ENCODE measurements at places on chromosomes 4 and X.

DNA sequence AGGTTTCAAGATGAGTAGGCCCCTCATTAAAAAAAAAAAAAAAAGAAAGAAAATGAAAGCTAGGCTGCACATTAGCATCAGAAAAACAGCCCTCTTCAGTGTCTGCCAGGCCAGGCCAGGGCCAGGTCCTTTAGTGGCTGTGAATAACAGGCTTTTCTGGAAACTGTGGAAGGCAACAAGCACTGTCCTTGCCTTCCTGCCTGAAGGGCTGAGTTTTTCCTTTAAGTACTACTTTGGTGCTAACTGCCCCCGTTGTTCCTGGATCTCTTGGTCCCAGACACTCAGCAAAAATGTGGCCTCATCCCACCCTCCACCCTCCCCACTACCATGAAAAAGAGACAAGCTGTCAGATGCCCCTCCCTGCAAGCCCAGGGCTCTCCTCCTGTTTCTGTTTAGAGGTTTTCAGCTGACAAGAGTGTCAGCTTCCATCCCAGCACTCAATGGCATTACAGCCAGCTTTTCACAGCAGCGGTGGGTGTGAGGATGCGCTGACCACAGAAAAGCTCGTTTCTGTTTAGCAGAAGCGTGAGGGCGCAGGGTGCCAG lies 174.2 kb downstream of the NHS start:
- peak; percentile 10 for DNase-seq

DNA sequence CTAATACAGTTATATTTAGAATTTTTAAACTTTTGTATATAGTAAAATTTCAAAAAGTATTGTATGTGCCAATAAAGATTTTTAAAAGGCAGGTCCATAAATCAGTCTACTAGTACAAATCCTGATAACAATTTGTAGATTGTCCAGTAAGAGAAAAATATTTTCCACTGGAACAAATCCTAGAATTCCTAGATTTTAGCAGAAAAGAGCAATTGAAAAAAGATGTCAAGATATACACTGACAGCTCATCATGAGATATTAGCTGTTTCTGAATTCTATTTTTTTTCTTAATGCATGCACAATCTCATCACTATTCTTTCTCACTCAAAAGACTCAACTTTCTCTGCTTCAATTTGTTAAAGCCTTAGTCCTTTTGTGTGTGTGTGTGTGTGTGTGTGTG lies 289.2 kb upstream of the MAD2L1 start:
- no peak for DNase-seq

GRCh38 chr4:140236654-140237169 lies 82.7 kb upstream of the MAML3 start:
- no peak for DNase-seq

DNA sequence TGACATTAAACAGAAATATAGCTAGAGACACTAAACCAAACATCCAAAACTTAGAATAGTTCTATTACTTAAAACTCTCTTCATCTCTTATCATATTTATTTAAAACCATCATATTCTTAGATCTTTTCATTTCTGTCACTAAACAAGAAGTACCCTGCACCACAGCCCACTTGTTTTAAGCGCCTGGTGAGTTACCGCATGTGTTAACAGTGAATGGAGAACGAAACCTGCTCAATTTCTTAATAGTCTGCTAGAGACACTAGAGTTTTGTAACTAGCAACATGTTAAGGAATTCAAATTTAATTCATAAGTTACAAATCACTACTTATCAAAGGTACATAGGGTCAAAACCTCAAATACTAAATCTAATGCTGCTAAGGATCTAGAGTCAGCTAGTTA lies 111.5 kb downstream of the FBXW7 start:
- no peak for DNase-seq

- DNase-seq: no peak
These were observed 8.8 kb downstream of the FAM53A start for GRCh38 chr4:1675136-1675801.

GRCh38 chrX:45766981-45767501 lies 566.4 kb upstream of the DIPK2B start:
- no peak for DNase-seq

- DNase-seq: no peak
These were observed 56.6 kb upstream of the LHFPL1 start for GRCh38 chrX:112736310-112736709.

GRCh38 chr4:56879996-56880395 lies 27.7 kb upstream of the REST start:
- DNase-seq: no peak

GRCh38 chrX:134541906-134542305 lies 81.9 kb downstream of the HPRT1 start:
- no peak for DNase-seq

DNA sequence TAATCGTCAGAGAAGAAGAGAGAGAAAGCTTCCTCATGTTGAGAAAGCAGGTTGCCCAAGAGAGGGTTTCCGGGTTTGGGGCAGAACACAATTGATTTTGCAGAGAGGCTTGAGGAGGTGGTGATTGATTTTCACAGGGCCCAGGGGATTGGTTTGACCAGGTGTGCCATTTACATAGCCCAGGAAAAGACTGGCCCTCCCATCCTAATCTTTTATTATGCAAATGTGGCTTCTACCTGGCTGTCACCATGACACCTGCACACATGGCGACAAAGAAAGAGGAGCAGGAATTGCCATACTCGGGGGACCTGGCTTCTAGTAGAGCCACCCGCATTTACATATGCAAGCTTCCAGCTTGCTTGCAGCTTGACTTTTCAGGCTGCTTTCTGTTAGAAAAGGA lies 405.3 kb downstream of the PPP4R3C start:
- no peak for DNase-seq

GRCh38 chr4:137961051-137961438 lies 281.1 kb downstream of the SLC7A11 start:
- DNase-seq: peak; percentile 16

DNA sequence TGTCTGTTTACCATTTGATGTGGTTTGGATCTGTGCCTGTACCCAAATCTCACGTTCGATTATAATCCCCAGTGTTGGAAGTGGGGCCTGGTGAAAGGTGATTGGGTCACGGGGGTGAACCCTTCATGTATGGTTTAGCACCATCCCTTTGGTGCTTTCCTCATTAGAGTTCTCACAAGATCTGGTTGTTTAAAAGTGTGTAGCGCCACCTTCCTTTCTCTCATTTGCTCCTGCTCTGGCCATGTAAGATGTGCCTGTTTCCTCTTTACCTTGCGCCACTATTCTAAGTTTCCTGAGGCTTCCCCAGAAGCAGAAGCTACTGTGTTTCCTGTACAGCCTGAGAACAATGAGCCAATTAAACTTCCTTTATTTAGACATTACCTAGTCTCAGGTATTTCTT lies 610.7 kb upstream of the ADGRL3 start:
- DNase-seq: no peak

GRCh38 chr4:155263480-155263879 lies 55.0 kb downstream of the NPY2R start:
- no peak for DNase-seq

- peak; percentile 31 for DNase-seq
These were observed 138.1 kb downstream of the MID1 start for GRCh38 chrX:10482261-10482660.

DNA sequence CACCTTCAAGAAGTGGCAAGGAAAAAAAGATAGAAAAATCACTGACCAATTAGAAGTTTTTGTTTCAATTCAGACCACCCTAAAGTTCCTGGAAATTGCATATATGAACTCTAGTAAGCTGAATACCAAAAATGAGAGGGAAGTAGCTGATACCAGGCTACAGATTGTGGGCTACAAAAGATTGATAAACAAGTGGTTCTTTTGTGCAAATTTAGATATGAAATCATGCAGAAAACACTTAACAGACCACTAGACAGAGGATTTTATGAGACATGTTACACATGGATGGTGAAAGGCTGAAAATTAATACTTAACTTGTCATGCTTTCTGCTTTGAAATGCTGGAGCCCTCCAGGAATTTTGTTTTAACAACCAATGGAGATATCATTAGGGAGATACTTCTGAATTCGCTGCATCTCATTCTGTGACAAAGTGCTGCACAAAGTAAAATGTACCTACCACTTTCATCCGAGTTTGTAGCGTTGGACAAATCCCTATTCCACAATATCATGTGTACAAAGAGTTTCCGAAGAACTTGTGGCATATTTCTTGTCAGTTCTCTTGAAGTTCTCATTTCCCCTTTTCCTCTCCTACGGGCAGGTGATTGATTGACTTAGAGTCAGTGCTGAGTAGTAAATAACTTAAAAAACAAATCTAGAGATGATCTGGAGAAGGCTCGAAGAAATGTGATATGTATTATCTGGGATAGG lies 235.0 kb downstream of the PALLD start:
- DNase-seq: no peak

GRCh38 chr4:85557016-85557901 lies 82.3 kb downstream of the ARHGAP24 start:
- no peak for DNase-seq

- DNase-seq: no peak
These were observed 175.3 kb downstream of the MAML3 start for GRCh38 chr4:139978692-139979091.
